Kasumi-1 (cell line): ENCODE measurements at places on chromosomes 1 and 21.
A peak's percentile ranks its signal among the peaks of the same experiment; 100 is the strongest.

DNA sequence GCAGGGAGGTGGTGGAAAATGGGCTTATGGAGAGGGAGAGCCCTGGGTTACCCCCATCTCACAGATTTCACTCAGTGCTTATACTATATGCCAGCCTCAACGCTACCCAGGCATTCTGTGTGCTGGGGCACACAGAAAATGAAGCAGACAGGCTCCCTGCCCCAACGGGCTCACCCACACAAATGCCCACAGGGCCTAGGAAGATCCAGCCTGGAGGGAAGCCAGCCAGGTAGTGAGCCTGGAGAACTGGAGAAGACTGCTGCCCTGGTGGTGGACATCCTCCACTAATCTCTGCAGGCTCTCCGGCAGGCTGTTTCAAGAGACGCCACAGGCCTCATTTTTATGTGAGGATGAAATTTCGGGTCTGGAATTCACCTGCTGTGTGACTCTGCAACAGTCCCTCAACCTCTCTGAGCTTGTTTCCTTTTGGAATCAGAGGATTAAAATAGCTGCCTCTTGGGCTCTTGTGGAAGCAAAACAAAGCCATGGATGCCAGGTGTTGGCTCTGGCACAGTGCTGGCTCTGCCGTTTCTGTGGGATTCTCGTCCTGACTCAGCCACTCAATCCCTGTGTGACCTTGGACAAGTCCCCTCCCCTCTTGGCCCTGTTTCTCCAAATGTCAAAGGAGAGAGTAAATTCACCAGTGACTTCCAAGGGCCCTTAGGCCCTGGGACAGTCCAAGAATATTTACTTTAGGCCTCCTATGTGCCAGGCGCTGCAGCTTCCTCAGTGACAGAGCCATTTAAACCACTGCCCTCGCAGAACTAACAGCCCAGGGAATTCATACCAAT lies 3.6 kb downstream of the PAQR7 start:
- DNase-seq: no peak

DNA sequence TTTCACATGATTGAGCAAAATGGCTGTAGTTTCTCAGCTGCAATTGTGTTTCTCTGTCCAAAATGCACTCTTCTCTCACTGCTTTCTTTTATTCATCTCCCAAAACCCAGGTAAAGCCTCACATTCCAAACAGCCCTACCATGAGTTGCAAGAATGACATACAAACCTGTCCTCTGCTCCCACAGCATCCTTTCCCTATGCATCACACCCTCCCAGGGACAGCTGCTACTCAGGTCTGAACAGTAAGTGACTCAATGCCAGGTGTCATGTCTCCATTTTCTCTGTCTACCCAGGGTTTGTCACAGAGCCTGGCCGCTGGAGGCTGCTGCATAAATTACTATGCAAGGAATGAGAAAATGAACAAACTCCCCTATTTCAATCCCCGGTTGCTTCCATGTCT lies 118.5 kb downstream of the PLD5 start:
- DNase-seq: no peak

- no peak for DNase-seq
These were observed 252.3 kb downstream of the FMN2 start for GRCh38 chr1:240343966-240344365.

- DNase-seq: no peak
These were observed 73.8 kb upstream of the ATP5PO start for GRCh38 chr21:33989440-33989839.

DNA sequence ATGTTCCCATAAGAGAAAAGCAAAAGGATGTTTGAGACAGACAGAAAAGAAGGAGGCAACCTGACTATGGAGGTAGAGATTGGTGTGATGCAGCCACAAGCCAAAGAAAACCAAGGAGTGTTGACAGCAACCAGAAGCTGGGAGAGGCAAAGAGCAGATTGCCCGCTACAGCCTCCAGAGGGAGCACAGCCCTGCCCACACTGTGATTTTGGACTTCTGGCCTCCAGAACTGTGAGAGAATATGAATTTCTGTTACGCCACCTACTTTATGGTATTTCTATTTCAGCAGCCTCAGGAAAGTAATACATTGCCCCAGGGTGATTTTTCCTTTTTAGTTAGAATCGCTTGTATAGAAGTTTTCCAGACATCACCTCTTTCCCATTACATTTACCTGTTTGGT lies 28.4 kb downstream of the SLAMF6 start:
- DNase-seq: peak; percentile 22

- no peak for DNase-seq
These were observed 123.2 kb downstream of the NR5A2 start for GRCh38 chr1:200150721-200151120.
